GM12892 (cell line): ENCODE measurements at places on chromosomes 3 and 15.

DNA sequence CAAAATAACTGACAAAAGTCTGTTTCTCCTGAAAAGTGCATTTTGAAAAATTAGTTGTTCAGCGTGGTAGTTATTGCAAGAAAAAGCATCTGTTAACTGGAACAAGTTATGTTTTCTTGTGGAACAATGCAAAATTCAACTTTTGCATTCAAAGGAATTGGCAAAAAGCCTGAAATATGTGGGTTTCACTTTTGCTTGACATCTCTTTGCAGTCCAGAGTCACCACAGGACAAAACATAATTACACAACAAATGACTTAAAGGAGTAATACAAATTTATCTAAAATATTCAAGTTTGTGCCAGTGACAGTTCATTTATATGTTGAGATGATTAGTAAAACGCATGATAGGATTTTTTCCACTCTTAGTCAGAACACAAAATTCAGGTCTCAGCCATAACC lies 96.3 kb upstream of the P2RY1 start:
- no peak for DNase-seq

- no peak for DNase-seq
These were observed 90.4 kb downstream of the ATG7 start for GRCh38 chr3:11362600-11362999.

- DNase-seq, result no peak
These were observed 27.1 kb upstream of the SLCO3A1 start for GRCh38 chr15:91826443-91826842.

DNA sequence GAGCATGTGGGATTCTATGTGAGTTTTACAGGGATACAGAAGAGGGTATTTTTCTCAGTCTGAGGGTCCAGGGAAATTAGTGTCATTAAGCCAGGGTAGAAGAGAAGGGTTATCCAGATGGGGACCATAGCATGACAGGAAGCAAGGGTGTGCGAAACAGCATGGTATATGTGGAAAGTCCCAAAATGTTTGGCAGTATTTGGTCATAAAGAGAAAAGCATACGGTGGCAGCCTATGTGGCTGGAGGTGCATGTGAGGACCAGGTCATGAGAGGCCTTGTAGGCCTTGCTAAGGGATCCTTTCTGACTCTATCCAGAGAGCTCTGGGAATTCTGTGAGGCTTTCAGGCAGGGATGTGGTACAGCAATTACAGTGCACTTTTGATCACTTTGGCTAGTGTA lies 411.4 kb downstream of the AGBL1 start:
- no peak for DNase-seq

DNA sequence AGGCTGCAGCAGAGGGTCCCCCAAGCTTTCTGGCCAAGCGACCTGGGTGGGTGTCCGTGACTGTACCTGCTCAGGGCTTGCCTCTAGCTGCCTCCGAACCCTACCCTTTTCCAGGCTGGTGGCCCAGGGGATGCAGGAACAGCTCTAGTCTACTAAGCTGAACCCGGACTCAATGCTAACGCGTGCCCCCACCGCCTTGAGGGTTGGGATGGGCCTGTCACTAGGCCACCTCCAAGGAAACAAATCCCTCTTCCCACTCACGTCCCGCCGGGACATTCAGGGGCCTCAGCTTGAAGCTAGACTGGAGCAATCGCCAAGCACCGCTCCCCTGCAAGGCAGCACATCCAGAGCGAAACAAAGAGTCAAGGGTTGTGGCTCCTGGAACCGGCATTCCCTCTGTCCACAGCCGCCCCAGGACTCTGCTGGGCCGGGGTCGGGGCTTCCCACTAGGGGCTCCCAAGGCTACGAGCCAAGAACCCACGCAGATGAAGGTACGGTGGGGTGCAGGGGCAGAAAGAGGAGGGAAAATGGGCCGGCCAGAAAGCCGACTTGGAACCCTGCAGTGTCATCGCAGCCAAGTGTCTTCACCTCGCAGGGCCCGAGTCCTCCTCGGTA lies 2.9 kb downstream of the FBXL22 start:
- DNase-seq, result no peak

DNA sequence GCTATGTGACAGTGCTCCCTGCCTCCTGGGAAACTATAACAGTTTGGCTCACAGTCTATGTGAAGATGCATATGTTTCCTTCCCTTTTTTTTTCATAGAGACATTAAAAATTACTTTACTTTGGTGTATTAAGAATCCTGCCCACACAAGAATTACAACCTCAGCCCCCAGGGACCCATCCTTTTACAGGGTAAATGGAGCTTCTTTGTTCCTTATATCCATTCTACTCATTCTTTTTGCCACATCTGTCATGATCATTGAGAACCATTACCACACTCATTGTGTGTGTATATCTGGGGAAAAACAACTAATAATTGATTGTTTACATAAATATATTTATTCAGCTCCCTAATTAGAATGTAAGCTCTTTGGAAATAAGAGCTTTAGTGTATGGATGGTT lies 157.4 kb downstream of the SSR3 start:
- no peak for DNase-seq

DNA sequence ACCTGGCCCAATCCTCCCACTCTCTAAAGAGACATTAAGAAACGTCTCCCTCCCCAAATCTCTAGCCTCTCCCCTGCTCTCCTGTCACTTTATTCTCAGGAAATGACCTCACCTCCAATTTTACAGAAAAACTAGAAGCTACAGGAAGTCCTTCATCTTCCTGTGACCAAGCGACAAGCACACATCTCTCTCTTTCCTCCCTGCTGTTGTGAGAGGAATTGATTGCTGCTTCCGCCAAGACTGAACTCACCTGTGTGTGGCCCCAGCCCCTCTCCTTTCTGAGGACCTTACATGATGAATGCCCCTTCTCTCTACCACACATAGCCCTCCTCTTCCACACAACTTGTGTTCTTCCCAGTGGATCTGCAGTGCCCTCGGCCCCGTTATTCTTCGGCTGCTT lies 18.2 kb downstream of the DNAJB8 start:
- DNase-seq, result no peak

GRCh38 chr15:38992506-38992905 lies 427.9 kb upstream of the RASGRP1 start:
- no peak for DNase-seq

DNA sequence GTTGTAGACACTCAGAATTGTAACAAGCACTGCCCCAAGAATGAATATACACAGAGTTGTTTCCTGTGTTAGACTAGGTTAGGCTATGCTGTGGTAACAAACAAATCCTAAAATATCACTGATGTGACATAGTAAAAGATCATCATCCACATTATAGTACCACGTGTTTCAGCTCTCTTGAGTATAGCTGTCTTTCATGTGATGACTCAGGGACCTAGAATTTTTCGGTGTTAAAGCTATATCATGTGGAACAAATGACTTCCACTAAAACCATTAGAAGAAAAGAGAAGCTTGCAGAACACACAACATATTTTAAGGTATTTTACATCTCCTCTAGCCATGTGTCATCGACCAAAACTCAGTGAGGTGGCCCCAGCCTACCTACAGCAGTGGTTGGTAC lies 307.9 kb upstream of the RBMS3 start:
- no peak for DNase-seq

DNA sequence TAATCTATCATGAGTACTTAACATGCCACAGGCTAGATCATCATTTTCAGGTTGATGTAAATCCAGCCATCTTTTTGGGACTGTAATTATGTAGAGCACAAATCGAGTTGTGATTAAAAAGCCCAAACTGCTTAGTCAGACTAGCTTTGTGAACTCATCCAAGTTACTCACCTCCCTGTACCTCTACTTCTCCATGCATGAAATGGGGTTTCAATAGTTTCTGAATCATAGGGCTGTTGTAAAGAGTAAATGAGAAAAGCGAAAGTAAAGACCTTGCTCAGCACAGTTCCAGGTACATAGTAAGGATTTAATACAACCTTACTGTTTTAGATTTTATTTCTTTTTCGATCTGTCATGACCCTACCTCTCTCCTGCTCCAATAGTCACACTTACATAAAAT lies 85.6 kb upstream of the GAP43 start:
- DNase-seq, result no peak

GRCh38 chr15:47294765-47295259 lies 422.5 kb upstream of the SEMA6D start:
- no peak for DNase-seq

DNA sequence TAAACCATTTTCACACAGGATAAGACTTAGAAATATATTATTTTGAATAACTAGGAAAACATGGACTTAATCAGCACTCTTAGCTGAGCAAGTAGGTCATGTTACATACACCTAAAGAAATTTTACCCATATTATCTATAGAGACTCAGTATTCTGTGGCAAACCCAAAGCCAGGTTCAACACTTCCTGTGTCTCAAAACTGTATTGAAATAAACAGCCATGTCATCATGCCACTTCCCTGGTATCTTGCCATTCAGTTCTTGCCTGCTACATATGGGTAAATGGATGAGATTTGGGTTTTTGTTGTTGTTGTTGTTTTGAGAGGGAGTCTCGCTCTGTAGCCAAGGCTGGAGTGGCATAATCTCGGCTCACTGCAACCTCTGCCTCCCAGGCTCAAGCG lies 141.5 kb upstream of the PLXND1 start:
- DNase-seq, result no peak

DNA sequence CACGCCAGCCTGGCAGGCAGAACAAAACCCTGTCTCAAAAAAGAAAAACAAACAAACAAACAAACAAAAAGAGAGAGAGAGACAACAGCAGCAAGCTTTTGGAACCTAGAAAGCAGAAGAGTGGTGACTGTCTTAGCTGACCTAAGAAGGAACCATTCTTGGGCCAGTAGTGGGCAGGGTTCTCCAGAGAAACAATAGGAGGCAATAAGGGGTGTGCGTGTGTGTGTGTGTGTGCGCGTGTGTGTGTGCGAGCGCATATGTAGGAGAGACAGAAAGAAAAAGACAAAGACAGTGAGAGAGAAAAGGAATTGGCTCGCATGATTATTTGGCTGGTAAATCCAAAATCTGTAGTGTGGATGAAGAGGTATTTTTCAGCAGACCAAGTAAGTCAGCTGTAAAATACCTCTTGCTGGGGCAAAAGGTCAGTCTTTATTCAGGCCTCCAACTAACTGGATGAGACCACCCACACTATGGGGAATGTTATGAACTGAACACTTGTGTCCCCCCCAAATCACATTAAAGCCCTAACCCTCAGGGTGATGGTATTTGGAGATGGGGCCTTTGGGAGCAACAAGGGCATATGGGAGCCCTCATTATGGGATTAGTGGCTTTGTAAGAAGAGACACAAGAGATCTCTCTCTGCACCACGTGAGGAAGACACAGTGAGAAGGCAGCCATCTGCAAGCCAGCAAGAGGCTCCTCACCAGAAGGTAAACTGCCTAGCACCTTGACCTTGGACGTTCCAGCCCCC lies 15.1 kb upstream of the BLM start:
- DNase-seq, result no peak

DNA sequence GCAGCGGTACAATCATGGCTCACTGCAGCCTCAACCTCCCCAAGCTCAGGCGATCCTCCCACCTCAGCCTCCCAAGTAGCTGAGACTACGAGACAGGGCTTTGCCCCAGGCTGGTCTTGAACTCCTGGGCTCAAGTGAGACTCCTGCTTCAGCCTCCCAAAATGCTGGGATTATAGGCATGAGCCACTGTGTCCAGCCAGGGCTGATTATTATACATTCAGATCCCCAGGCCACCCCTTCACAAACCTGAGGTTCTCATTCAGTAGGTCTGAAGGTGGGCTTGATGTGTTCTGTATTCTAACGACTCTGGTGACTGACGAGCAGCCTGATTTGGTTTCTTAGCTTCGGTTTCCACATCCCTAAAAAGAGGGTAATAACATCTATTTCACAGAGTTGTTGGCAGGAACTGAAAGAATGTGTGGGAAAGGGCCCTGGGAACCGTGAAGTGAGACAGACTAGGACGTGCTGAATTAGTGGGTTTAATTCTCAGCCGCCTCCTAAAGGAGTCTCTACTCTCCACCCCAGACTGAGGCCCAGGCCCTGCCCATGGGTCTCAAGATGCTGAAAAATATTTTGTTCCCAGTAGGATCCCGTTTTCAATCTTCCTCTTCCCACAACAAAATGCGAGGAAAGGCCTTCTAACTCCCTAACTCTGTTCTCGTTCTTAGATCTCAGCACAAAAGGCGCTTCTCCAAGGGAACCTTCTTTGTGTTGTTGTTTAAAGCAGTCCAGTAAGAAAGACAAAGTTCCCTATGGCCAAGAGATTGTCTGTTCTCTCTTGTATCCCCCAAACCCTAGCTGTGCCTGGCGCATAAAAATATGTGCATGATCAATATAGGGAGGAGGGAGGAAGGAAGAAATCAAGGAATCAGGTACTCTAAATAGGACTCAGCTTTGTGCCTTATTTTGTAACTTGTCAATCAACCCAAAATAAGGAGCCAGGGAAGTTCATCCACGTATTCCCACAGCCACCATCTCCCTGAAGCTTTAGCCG lies 210.0 kb upstream of the TOPAZ1 start:
- no peak for DNase-seq

DNA sequence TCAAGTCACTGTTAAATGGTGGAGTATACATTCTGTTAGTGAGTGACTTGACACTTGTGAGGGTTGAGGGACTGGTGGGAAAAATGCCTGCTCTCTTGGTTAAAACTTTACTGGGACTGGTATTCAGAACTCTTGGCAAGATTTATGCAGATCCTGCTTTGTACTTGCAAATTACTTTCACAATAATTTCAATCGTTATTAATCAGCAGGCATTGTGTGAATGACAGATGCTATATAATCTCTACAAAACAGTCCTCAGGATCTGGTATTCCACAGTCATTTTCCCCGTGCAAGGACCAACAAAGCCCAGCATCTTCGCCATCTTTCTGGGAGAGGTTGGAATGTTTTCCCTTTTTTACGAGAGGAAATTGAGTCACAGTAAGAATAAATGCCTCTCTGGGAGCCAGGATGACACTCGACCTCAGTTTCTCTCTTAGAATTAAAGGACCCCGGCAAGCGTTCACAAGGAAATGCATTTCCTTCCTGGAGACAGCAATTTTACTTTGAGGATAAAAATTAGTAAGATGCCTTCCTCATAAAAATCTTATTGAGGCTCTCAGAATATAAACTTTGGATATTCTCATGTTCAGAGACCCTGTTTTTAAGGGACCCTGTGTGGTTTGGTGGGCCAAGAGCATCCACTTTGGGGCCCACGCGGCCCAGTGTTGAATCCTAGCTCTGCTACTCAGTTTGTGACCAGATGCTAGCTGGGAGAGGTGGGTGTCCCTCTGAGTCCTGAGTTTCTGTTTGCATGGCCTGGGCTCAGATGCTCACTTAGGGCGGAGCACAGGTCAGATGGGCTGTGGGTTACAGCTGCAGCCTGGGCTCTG lies 45.3 kb upstream of the PLCL2 start:
- no peak for DNase-seq

GRCh38 chr15:85504749-85505676 lies 124.6 kb downstream of the AKAP13 start:
- DNase-seq, result no peak
